ENCODE measurements at places on chromosomes 3 and 15.

- no peak for DNase-seq
Observed at GRCh38 chr3:100311011-100311410, 23.5 kb upstream of the NIT2 start.

DNA sequence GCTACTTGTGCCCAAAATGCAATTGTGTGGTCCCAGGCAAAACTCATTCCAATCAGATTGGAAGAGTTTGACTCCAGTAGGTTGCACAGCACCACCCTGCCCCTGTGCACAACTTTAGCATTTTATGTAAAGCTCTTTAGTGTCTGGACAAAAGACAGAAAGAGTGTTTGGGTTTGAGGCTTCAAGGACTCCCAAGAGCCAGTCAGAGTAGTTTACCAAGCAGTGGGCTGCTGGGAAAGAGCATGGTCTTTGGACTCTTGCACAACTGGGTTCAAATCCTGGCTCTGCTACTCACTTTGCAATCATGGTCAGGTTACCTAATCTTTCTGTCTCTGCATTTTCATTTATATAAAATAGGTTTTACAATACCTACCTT lies 75.8 kb upstream of the UMPS start:
- DNase-seq = no peak

- DNase-seq = no peak
Observed at GRCh38 chr3:114499976-114500375, 206.1 kb downstream of the TIGIT start.

GRCh38 chr3:72548981-72549380 lies 299.3 kb downstream of the SHQ1 start:
- DNase-seq = no peak

DNA sequence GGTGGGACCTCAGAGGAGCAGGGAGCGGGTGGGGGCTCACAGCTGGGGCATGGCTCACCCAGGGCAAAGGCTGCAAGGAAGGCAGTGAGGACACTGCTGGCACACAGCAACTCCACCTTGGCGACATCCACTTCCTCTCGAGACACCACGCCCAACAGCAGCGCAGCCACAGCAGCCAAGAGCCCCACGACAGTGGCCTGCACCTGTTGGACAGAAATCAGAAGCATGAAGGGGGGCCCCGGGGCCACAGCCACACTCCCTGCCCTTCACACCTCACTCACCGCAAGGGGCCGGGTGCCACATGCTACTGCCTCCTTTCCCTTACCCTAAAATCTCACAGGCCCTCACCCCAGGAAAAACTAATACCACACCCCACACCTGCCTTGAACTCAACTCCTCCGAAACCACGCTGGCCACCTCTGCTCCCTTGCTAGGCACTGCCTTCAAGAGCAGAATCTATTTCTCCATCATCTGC lies 57.3 kb downstream of the ROPN1B start:
- no peak for DNase-seq

DNA sequence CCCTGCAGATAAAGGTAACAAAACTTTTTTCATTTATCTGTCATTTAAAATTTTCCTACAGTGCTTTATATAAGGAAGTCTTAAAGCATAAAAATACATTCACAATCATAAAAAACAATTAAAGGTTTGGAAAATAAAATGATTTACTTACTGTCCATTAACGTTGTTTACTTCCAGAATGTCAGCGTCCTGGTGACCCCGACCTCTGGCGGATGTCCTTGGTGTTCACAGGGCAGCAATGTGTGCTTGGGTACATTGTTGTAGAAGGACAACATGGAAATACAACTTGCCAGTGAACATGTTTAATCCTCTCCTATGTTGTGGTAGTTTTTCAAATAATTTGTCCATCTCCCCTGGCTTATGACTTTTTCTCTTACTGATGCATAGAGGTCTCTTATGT lies 168.8 kb upstream of the NDN start:
- DNase-seq = no peak

DNA sequence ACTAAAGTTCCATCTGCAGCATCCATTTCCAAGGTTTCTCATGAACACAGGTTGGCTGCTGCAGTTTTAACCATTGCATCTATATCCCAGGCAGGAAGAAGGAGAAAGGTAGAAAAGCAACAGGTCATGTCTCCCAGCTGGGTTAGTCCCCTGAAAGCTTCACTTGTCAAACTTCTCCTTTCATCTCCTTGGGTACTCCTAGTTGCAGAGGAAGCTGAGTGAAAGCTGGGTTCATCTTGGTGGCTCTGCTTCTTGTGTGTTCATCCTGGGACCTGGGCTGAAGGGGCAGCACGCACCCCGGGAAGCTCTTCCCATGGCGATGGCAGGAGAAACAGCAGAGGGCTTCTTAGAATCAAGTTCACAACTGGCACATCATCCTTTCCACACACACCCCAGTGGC lies 61.3 kb upstream of the NR2C2 start:
- no peak for DNase-seq
